ENCODE measurements at places on chromosomes 2 and 18.
A peak's percentile ranks its signal among the peaks of the same experiment; 100 is the strongest.

DNA sequence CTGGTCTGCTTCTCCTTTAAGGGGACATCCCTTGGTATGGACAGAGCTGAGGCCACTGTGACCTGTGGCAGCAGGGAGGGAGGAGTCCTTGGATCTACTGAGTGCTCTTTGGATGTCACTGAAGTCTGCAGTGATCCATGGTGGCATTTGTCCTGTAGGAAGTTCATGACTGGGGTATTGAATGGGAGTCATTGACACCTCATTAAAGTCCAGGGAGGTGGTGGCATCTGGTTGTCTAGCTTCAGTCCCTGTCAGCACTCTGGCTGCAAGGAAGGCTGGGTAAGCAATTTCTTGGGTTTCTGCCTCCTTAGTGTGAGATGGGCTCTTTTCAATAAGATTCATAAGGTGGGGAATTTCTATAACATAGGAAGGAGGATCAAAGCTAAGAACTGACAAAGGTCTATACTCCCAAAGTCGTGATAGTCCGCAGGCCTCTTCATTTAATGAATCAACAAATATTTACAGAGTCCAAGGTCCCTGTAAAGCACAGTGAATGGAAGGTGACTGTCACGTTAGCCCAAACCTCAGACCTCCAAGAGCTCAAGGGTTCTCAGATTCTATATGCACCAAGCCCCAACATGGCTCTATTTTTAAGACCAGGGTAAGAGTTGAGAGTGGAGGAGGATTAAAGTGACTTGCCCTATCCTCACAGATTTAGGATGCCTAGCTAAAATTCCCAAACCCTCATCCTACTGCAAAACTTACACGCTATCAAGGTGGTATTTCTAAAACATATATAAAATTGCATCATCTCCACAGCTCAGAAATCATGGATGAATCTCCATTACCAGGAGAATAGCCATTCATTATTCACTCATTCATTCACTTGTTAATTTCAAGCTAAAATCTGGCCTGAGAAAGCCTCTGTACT, 40.2 kb downstream of the THNSL2 start:
- no peak for DNase-seq

GRCh38 chr2:109213646-109214433, 84.8 kb downstream of the SH3RF3 start:
- DNase-seq, result peak; percentile 69

- DNase-seq, result no peak
Measured at GRCh38 chr2:5474716-5475115, 217.5 kb upstream of the SOX11 start.

DNA sequence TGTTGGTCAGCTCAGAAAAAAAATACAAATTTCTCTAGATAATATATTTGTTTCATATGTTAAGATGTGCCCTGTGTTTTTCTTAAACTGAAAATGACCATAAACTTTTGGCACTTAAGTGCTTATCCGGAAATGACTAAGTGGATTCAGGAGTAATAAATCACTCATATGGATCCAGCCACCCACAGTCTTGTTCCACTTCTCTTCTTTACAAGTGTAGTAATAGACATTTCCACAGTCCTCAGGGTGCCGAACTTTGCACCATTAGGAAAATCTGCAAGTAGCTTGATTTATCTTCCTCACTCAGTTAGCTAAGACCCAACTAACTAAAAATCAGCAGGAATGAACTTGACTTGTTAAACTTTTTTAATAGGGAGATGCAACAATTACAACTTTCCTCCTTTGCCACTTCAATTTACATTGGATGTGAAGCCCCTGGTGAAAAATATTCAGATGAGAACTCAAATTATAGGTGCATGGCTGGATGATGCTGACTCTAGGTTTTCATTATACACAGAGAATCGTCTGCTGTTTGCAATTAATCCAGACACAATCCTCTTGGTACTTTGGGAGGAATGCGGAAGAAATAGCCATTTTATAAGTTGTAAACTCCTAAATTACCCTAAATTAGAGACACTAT, 322.5 kb downstream of the ARHGAP15 start:
- peak; percentile 61 for DNase-seq

DNA sequence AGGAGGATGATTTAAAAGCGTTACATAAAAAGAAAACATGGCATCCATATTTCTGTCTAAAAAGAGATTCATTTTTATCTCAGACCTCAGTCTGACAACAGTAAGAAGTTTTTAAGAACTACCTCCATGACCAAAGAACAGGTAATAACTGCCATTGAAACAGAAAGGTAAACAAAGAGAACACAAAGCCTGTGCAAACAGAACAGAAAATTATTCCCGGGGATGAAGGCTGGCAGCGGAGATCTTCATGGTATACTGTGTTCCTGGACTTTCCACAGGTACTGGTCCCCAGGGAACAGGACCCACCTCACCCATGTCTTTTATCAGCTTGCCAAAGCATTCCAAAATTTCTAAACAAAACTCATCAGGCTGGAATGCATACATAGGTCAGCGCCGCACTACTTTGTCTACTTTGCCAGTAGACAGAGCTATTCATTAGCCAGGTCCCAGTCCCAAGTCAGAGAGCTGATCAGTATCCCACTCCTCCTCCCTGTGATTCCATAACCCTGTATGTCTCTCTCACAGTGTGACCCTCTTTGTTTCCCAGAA, 277.3 kb downstream of the MBD2 start:
- no peak for DNase-seq

GRCh38 chr2:16407358-16407757, 258.3 kb downstream of the CYRIA start:
- no peak for DNase-seq

- no peak for DNase-seq
Measured at GRCh38 chr2:34308140-34308539, 709.0 kb upstream of the FAM98A start.
